Stimulated activated CD8-positive, alpha-beta memory T cell treated with anti-CD3 and anti-CD28 coated beads, Interleukin-7, amount 100 ng/mL, for 24 hours (primary cell): ENCODE measurements at places on chromosomes 1 and 21.

DNA sequence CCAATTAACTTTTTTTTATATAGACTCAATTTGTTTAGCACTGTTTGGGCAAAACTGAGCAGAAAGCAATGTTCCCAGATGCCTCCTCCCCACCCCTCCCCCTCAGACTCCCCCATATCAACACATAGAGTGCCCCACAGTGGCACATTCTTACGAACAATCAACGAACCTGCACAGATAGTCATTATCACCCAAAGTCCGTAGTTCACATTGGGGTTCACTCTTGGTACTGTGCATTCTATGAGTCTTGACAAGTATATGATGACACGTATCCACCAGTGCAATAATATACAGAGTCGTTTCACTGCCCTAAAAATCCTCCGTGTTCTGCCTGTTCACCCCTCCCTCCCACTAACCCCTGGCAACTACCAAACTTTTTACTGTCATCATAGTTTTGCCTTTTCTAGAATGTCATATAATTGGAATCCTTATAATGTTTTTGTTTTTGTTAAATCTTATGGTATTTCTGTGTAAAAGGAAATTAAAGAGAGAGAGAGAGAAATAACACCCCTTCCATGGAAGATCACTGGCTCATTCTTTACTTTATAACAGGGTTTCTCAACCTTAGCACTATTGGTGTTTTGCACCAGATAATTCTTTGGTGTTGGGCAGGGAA lies 37.2 kb upstream of the HNRNPU start:
- DNase-seq, result no peak

GRCh38 chr1:202131956-202132821 lies 9.5 kb downstream of the GPR37L1 start:
- DNase-seq, result no peak

DNA sequence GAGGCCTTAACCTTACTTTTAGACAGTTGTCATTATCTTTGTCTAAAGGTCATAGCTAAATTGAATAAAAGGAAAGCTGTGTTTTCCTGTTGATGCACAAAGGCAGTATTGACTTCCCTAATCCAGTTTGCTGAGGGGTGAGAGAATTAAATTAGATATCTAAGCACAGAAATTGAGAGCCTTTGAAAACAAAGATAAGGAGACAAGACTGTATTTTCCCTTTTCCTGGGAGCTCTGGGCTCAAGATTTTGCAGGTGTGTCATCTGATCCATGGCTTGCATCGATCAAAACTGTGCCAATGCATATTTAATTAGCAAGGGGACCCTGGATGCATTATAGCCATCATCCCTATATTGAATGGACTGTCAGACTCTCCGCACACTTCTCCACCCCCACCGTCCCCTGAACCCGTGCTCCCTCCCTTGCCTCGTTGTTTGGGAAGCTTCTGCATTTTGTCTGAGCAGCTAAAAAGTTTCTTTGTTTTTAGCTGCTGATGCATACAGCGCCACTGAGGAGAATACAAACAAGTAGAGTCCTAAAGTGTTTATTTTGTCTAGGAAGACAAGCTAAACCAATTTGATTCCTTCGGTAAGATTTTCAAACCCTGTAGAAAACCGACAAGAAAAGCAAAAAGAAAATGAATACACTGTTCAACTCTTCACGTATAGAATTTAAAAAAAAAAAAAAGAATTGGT lies 186.3 kb downstream of the NFIA start:
- DNase-seq, result no peak

- DNase-seq, result no peak
These were observed 207.1 kb downstream of the NFIA start for GRCh38 chr1:61289232-61290098.

DNA sequence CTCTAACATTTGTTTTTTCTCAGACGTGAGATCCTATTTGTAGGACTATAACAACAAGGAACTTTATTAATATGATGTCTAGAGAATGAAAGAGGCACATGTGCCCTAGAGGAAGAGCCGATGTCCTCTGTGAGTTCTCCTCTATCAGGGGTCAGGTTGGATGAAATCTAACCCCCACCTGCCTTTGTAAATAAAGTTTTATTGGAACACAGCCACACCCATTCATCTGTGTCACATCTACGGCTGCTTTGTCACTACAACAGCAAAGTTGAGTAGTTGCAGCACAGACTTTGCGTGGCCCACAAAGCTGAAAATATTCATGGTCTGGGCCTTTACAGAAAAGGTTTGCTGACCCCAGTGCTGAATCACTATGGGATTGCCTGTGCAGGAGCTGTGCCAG lies 571 bp upstream of the CAPN9 start:
- DNase-seq, result no peak

DNA sequence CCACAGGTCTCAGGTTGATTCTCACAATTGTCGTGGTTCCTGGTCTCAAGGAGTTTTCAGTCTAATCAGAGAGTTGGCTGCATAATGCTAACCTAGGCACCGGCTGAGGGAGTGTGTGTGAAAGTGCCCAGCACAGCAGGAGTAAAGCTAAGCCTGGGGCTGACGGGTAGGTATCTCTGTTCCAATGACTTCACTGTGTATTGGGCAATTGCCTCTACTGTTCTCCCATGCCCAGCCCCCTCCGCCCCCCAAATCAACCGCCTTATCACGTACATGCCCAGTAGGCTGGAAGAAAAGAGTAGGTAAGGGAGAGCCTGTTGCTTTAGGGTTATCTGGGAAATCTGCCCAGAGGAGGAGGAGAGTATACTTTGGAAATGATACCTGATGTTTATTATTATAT lies 54.7 kb downstream of the MRPS6 start:
- DNase-seq, result no peak

DNA sequence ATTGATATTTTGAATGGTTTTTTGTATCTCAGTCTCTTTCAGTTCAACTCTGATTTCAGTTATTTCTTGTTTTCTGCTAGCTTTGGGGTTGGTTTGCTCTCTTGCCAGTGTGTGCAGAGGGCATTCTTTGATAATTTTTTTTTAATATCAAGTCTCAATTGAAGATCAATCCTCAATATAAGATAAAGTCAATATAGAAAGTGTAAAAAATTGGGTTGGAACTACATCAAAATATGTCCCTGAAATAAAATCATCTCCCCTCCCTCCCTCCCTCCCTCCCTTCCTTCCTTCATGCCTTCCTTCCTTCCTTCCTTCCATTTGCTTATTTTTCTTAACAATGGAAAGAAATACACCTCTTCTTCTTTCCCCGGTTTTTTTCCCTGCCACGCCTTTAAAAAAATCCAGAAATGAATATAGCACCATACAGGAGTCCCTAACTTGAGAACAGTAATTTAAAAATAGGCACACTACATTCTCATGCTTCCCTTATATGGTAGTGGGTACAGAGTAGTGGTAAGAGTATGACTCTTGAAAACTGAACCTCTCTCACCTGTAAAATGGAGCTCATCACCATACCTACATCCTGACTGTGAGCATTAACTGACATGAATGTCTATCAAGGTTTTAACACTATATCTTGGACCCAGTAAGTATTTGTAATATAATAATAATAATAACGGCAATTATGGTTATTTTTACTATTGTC lies 221.9 kb downstream of the GIPC2 start:
- no peak for DNase-seq

DNA sequence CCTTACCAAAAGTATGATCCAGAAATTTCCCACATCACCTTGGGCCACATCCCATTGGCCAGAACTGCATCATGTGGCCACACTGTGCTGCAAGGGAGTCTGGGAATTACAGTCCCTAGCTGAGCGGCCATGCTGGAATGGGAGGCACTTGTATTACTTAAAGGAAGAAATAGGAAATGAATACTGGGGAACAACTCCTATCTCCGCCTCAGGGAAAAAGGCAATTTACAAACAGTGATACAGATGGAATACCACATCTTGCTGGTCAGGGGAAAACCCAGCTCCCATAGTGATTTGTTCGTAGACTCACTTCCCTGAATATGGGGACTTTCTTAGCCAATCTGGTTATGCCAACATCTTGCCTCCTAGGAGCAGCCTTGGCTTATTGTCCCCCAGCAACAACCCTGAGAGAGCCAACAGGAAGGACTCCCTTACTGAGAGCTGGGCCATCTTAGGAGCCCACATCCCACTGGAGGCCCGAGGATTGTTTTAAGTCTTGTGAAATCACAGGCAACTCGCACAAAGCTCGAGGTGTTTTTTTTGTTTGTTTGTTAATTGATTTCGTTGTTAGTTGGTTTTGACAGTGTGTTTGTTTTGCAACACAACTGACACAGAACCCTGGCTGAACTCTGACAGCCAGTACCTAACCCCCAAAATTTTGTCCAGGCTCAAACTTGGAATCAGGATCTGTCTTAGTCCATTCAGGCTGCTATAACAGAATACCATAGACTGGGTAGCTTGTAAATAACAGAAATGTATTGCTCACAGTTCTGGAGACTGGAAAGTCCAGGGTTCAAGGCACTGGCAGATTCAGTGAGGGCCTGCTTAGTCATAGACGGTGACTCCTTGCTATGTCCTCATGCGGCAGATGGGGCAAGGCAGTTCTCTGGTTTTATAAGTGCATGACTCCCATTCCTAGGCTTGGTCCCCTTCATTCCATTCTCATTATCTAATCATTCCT lies 14.9 kb downstream of the CDA start:
- no peak for DNase-seq

GRCh38 chr1:17503146-17503545 lies 36.4 kb upstream of the ARHGEF10L start:
- DNase-seq, result no peak

DNA sequence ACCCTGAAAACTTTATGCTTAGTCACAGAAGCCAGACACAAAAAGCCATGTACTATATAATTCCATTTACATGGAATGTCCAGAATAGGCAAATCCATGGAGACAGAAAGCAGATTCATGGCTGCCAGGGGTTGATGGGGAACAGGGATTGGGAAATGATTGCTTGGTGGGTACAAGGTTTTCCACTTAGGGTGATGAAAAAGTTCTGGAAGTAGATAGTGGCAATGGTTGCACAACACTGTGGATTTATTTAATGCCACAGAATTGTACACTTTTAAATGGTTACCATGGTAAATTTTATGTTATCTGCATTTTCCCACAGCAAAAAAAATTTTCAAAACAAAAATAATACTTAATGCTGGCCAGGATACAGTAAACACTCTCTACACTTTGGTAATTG lies 40.6 kb downstream of the ENAH start:
- DNase-seq, result no peak

DNA sequence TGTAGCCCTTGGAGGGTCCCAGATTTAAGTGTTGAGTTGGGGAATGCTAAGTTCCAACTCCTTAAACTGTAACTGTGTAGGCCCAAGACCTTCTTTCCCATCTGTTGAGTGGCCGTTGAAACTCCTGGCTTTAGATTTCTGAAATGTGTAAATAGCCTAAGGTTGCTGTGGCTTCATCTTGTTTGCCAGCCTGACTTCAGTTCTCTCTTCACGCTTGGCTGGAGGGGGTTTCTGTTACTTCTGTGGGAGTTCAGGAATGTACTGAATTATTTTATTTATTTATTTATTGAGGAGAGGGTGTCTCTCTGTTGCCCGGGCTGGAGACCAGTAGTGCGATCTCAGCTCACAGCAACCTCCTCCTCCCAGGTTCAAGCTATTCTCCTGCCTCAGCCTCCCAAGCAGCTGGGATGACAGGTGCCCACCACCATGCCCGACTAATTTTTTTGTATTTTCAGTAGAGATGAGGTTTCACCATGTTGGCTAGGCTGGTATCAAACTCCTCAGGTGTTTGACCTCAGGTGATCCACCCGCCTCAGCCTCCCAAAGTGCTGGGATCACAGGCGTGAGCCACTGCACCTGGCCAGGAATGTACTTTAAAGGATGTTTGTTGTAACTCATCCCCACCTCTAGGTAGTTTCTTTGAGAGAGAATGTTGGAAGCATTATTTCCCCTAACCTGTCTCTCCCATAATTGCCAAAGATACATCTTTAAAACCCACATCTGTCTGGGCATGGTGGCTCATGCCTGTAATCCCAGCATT lies 5.9 kb downstream of the TTC39A start:
- DNase-seq, result no peak

GRCh38 chr1:207849016-207849415 lies 61.9 kb downstream of the CD34 start:
- DNase-seq, result no peak

GRCh38 chr1:228306275-228307217 lies 98.7 kb downstream of the OBSCN start:
- DNase-seq, result no peak

- DNase-seq, result no peak
These were observed 52.2 kb downstream of the SDC3 start for GRCh38 chr1:30856260-30856790.

GRCh38 chr1:241605146-241605805 lies 34.9 kb downstream of the CHML start:
- DNase-seq, result no peak

GRCh38 chr1:228744356-228744755 lies 9.1 kb downstream of the RHOU start:
- no peak for DNase-seq

- no peak for DNase-seq
These were observed 10.7 kb upstream of the ELF3 start for GRCh38 chr1:201999625-202000238.

DNA sequence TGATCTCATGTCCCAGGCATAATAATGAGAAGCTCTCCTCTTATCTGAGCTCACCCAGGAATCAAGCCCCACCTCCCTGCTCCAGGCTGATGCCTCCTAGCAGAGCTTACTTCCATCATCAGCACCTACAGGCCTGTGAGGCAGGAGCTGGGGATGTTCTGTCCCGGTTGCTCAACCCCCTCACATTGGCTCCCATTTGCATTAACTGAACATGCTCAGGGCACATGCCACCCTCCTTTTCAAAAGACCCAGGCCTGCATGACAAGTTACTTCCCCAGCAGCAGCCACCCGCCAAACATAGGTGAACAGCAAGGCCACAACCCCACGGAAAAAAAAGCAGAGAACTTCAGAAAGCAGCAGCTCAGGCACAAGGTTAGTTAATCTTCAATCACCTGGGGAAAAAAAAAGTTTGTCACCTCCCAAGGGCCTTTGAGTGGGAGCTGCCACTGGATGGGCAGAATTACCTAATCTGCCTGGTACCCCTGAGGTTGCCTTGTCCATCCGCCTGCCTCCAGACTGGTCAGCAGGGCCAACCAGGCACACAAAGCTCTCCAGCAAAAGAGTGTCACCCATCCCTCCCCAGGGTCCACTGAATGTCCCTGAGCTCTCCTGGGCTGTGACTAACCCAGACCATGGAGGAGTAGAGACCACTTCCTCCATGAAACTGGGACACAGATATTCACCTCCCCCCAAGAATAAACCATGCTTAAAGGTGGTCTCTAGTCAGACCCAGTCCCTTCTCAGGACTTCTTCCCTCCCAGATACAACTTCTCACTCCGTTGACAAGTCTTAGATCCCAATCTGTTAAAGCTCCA lies 4.4 kb downstream of the KCNN3 start:
- no peak for DNase-seq

DNA sequence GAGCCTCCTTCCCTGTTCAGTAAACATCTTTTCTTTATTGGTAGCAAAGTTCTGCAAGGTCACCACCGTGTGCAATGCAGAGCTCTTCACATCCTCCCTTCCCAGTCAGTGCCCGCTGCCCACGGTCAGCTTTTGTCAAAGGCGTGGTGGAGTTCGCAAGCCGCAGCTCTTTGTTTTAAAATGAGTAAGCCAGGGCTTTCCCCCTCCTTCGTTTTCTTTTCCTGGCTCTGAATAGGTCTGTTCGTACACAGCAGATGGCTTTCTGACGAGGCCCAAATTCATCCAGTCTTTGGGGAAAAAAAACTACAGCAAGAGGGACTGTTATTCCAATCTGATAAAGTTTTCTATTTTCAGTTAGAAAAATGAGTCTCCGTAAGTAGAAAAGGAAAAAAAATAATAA lies 153.2 kb downstream of the LRIG2 start:
- no peak for DNase-seq
